Stimulated activated CD8-positive, alpha-beta memory T cell treated with anti-CD3 and anti-CD28 coated beads, Interleukin-4, amount 100 ng/mL, for 1 hour (primary cell): ENCODE measurements at places on chromosomes 4 and X.

GRCh38 chr4:106194801-106195200 lies 121.2 kb downstream of the TBCK start:
- DNase-seq = no peak

DNA sequence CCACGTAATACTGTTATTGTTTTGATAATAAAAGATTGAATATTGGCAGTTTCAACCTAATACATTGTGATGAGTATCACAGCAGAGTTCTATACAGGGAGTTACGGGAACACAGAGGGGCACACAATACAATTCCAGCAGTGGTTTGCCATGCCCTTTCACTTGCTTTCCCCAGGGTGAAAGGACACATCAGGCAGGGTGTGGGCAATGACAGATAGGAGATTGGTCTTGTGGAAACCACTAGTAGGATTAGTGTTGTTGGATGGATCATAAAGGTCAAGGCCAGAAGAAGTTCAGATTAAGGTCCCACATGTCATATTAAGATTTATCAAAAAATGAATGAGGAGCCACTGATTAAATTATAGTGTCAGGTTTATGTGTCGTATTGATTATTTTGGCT lies 8.1 kb downstream of the HSD17B11 start:
- no peak for DNase-seq

DNA sequence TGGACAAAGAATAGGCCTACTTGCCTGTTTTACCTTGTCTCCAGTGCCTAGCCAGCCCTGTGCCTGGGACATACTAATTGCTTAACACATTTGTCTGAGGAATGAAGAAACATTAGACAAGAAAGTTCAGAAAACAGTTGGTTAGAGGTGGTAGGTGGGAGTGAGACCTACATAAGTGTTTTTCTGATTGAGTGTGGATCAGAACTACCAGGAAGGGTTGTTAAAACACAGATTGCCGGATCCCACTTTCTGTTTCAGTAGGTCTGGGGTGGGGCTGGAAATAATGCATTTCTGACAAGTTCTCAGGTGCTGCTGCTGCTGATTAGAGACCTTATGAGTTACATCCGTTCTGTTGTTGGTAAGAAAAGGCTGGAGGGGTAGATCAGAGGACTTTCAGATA lies 5.7 kb upstream of the JADE1 start:
- no peak for DNase-seq

DNA sequence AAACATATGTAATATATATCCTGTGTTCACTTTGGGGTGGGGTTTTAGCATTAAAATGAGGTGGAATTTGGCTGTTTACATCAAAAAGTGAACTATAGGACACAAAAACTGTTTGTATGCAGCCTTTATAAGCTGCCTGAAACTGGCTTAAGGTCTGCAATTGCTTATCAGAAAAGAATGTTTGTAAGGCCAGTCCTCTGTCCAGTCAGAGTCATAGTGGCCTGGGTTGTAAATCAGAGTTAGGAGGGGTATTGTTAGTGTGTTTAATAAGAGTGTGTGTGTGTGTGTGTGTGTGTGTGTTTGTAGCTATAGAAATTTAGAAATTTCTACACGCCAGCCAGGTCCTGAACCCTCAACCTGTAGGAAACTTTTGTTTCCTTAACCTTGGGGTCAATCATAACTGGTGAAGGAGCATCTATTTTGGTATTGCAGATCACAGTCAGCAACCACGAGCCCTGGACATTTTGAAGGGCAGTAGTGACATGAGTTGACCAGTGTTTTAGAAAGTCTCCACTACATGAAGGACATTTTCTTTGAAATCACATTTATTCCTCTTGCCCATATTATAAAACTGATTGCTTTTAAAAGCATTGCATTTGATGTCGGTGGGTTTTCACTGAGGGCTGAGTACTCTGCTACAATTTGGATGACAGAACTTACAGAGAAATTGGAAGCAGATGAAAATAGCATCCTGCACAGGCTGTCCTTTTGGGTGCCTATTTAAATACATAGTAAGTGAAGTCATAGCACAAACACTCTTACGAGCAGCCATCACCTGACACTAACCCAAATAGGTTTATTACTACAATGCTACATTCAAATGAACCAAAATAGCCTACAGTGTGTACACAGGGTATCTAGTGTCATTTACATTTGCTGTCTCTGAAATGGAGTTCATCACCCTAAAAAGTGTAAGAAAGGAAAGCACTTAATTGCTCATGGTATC lies 11.2 kb upstream of the TMEM154 start:
- DNase-seq = no peak

- no peak for DNase-seq
These were observed 101.1 kb downstream of the CT47B1 start for GRCh38 chrX:120774606-120775005.
